ENCODE measurements at places on chromosomes 6 and 20.
A peak's percentile ranks its signal among the peaks of the same experiment; 100 is the strongest.

- no peak for DNase-seq
These were observed 124.5 kb upstream of the GJE1 start for GRCh38 chr6:142008016-142008735.

- no peak for DNase-seq
These were observed 12.6 kb upstream of the EIF2S2 start for GRCh38 chr20:34124469-34125249.

GRCh38 chr6:64502801-64503200 lies 867.2 kb downstream of the PHF3 start:
- DNase-seq, result no peak

DNA sequence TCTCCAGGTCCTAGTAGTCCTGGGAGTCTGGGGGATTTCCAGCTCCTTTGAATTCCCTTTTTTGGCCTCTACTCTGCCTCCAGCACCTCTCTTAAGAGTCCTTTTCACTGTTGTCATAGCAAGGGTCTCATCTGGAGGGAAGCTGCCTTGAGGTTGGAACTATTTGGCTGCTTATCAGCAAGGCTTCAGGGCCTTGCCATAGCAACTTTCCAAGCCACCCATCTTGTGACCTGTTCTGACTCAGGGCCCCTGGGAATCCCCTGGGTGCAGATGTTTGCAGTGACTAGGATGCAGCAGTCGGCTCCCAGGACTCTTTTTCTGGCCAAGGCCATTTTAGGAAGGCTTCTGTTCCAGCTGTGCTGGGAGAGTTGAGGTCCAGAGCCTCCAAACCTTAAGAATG lies 12.4 kb downstream of the PKIG start:
- DNase-seq, result no peak

GRCh38 chr20:63536997-63537524 lies at the start of gene PTK6:
PTK6 (minus strand) TSS chr20:63537376; CDS start chr20:63537314, 62 bp downstream.
- DNase-seq, result no peak

GRCh38 chr6:87146363-87146762 lies 9.0 kb upstream of the ZNF292 start:
- DNase-seq, result no peak

DNA sequence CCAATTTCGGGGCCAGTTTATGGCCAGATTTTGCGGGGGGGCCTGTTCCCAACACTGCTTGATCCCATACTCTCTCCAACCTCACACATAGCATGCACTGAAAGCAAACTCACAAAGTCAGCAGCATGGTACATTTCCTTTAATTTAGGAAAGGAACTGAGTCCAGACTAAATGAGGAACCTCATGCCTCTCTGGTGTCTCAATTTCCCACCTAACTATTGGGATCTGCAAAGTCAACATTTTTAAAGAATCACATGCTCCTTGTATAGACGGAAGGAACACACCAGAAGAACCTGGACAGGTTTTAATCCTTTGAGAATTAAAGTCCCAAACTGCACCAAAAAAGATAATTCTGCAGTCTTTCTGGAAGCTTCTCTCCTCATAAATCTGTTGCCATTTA lies 33.3 kb downstream of the FAM50B start:
- DNase-seq, result no peak

GRCh38 chr20:17281478-17281877 lies 54.6 kb downstream of the PCSK2 start:
- DNase-seq, result no peak

- DNase-seq, result no peak
These were observed 162.7 kb downstream of the SOBP start for GRCh38 chr6:107652526-107653182.

- peak; percentile 41 for DNase-seq
These were observed 44.2 kb upstream of the SUPT3H start for GRCh38 chr6:45421709-45422502.

- DNase-seq, result no peak
These were observed 234.9 kb downstream of the BCKDHB start for GRCh38 chr6:80341330-80341729.

DNA sequence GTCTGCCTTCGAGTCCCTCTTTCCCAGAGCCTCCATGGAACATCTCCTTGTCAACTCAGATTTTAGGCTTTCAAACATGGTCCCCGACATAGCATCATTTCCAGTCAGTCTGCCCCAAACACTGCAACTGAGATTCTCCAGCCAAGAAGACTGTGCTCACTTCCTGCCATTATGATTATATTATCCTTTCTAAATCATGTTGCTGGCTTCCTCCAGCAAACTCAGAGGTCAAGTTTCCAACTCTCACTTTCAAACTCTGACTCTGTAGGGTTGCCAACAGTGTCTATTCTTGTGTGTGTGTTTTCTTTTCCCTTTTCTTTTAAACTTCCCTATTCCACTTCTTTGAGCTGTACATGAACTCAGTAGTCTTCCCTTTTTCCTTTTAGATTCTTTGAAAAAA lies 61.2 kb upstream of the TRAF3IP2 start:
- no peak for DNase-seq

DNA sequence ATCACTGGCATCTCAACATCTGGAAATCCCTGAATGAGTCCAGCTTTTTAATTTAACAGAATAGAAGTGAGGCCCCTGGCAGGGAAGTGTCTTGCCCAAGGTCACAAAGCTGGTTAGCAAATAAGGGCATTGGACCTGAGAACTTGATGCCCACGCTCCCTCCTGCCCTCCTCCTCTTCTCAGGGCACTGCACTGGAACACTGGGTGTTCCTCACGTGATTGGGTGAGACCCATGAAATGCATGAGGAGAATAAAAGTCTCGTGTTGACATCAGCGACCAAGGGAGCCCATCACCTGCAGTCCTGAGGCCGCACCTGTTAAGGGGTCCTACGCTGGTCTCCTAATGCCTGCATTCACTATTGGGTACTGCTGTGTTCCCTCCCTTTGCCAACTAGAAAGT lies 7.4 kb downstream of the FAM50B start:
- no peak for DNase-seq

- DNase-seq, result no peak
These were observed 50.0 kb upstream of the CHD6 start for GRCh38 chr20:41668057-41668749.

- DNase-seq, result no peak
These were observed 541.2 kb upstream of the JARID2 start for GRCh38 chr6:14704383-14705271.

DNA sequence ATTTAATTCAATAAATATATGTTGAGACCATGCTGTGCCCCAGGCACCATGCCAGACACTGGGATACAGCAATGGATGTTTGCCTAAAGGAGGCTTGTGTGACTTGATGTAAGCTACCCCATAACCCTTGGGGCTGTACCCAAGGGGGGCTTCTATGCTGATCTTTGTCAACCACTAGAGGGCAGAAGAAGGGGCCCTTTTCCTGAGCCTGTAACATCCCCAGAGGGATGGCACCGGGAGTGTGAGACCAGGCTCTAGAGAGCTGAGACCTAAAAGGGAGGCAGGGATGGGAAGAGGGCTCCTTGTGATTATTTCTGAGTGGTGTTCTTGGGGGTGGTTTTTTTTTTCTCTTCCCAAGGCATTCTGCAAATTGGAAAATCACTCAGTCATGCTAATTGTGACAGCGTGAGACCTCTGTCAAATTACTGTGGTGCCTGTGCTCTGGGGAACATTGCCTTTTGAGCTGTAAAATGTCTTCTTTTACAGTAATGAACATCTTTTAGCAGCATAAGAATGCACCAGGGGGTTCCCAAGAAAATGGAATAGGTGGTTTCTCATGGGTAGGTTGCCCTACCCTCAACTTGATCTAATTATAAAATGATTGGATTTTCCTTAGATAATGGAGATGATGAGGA lies 138.7 kb upstream of the SLC24A3 start:
- no peak for DNase-seq

DNA sequence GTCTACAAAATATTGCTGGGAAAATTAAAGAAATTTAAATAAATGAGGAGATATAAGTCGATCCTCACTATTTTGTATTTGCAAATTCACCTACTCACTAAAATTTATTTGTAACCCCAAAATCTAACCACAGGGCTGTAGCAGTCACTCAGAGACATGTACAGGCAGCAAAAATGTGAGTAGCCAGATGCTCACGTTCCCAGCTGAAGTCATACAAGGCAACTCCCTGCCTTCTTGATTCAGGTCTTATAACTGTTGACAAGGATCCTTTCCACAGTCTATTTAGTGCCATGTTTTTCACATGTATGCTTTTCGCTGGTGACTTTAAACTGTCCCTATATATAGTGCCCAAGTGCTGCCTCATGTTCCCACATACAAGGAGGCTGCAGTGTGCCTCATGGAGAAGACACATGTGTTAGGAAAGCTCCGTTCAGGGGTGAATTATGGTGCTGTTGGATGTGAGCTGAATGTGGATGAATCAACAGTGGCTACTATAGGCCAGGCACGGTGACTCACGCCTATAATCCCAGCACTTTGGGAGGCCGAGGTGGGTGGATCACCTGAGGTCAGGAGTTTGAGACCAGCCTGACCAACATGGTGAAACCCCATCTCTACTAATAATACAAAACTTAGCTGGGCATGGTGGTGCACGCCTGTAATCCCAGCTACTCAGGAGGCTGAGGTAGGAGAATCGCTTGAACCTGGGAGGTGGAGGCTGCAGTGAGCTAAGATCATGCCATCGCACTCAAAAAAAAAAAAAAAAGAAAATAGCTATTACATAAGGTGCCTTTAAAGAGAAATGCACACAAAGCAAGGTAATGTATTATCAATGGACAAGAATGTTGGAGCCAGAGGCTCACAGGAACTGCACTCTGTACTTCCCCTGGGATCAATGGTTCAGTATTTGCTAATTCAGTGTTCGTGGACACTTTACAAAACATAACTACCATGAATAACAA lies 55.3 kb downstream of the STK35 start:
- no peak for DNase-seq

DNA sequence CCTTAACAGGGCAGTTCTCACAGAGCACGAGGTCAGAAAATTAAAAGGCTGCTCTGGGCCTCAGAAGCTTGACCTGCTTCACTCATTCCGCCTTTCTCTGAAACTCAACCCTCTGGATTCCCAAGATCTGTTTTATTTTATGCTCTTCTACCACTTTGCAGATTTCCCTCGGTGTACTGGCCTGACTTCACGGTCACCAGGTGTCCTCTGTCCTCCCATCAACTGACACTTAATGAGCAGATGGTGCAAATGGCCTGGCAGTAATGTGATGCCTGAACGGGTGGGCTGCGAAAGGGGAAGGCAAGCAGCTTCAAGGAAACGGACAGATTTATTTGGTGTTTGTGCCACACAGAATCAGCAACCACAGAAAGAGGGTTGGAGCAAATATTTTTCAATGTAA lies 169.7 kb upstream of the TFAP2D start:
- no peak for DNase-seq

DNA sequence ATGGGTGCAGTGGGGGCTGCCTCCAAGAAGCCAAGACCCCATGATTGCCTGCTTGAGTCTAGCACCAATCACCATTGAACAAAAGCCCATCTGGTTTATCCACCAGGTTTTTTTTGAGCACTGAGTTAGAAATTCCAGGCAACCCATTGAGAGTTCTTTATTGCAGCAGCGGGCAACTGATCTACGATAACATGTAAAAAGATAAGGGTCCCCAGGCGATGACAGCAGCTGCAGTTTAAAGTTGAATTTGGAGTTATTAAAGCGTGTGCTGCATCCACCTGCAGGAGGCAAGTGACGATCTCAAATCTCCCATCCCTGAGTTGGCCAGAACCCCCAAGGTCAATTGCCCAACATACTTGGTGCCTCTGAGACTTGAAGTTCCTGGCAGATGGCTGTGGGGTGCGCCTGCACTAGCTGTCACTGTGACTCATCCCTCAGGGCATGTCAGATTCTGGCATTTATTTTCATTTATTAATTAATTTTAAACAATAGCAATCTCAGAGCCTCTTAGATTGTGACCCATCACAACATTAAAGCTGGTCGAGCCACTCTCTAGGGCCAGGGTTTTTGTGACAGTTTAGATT lies 290.4 kb upstream of the SULF2 start:
- DNase-seq, result no peak

- DNase-seq, result no peak
These were observed 713.4 kb downstream of the CD109 start for GRCh38 chr6:74409447-74409846.

DNA sequence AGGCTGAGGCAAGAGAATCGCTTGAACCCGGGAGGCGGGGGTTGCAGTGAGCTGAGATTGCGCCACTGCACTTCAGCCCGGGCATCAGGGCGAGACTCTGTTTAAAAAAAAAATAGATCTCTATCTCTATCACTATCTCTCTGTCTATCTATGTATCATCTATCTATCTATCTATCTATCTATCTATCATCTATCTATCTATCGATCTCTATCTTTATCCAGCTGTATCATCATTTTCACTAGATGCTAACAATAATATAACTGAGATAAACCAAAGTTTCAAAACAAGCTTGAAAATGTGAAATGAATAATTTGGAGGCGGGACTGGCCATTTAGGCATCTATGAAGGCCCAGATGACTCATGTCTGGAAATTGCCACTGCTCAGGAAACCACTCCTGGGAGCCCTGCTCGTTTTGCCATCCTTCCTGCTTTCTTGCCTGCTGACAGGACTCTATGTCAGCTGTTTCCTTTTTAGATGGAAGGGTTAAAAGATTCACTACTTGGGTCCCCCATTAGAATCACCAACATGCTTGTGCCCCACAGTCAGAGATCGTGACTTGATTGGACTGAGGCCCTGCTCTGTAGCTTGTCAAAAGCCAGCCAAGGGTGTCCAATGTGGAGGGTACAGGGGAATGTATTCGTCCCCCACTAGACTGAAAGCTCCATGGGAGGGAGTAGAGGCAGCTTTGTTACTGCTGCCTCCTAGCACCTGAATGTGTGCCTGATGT lies 61.7 kb downstream of the UTRN start:
- no peak for DNase-seq

DNA sequence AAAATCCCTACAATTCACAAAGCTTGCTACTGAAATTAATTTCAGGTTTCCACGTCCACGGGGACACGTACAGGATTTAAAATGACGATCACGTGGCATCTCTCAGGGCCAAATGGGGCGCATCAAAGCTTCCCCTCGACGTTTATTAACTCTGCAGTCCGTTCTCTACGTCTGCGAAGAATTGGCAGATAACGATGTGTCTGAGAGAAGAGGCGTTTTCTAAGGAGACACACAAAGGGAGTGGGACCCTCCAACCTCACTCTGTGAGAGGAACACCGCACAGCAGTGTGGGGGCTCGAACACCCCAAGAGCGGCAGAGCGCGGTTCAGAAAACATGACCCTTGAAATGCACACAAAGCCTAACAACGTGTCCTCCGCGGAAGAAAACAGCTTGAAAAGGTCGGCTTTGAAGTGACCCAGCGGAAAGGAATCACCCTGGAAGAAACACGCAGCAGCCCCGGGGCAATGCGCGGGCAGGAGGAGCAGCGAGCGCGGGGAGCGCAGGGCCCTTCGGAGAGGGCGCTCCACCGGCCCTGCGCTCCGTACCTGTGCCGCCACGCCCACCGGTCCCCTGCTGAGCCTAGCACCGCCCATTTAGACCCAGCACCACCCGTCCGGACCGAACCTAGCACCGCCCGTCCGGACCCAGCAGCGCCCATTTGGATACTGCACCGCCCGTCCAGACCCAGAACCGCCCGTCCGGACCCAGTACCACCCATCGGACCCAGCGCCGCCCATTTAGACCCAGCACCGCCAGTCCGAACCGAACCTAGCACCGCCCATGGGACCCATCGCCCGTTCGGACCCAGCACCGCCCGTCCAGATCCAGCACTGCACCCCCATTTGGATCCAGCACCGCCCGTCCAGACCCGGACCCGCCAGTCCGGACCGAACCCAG lies 1.1 kb upstream of the AFDN start:
- DNase-seq, result peak; percentile 27

- DNase-seq, result no peak
These were observed 252.6 kb upstream of the CITED2 start for GRCh38 chr6:139627091-139627490.

GRCh38 chr6:122079916-122080315 lies 319.5 kb upstream of the HSF2 start:
- no peak for DNase-seq
